Activated CD4-positive, alpha-beta T cell treated with anti-CD3 and anti-CD28 coated beads, Interleukin-10, Interleukin-2, amounts not matched to agents 100 ng/mL and 50 ng/mL, durations not matched to agents 16 hours and 8 hours (primary cell): ENCODE measurements at places on chromosomes 7 and 10.

DNA sequence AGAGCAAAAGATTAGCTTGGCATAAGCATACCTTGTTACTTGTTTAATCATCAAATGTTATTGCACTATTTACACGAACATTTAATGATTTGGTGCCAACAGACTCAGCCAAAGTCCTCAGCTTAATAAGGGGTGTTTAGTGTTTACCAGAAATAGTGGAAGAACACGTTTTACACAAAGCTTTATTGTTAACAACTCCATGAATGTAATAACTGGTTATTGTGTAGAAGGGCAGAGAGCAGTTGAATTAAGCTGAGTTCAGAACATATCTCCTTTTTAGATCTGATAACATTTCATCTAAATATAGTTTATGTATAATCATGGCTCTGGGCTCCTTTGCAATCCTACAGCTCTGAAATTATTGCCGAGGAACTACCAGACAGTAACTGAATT is 99.1 kb downstream of the CABCOCO1 start:
- no peak for DNase-seq

DNA sequence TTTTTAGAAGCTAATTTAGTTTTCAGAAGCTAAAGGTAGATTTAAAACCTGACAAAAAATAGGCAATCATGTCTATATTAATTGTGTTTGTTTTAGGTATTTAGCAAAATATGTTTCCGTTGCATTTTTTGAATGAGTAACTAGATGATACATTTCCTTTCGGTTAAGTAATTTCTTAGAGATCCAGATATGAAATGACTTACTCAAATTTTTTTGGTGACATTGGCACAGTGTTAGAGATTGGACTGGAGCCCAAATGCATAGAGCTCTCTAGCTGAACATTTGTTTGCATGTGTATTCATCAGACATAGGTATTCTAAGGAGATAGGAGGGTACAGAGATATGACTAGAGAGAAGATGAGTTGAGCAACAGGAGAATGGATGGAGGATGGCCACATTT is 1.9 kb downstream of the BUB3 start:
- DNase-seq = no peak

- no peak for DNase-seq
Measured at GRCh38 chr7:92456236-92456635, 9.0 kb downstream of the GATAD1 start.

GRCh38 chr10:102682416-102682815 is 31.8 kb downstream of the ARL3 start:
- DNase-seq = no peak

DNA sequence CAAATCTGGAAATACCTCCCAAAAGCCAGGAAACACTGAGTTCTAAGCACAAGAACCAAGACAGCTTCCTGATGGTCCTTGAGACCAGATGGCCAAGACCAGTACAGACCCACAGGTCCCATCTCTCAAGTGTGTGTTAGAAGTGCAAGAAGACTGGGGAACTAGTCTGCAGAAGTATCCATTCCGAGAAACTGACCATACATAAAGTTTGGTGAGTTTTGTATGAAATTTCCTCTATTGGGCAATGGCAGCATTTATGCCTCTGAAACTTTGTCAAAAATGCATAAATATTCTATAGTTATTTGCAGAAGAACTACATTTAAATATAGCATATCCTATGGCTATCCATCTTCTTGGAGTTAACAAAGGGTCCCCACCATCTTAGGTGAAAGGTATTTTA is 137.5 kb downstream of the LRRN3 start:
- DNase-seq = no peak

- DNase-seq = peak; percentile 69
Measured at GRCh38 chr7:351256-351655, 61.3 kb downstream of the FOXL3 start.

- no peak for DNase-seq
Measured at GRCh38 chr7:133820584-133820983, 306.6 kb upstream of the LRGUK start.

DNA sequence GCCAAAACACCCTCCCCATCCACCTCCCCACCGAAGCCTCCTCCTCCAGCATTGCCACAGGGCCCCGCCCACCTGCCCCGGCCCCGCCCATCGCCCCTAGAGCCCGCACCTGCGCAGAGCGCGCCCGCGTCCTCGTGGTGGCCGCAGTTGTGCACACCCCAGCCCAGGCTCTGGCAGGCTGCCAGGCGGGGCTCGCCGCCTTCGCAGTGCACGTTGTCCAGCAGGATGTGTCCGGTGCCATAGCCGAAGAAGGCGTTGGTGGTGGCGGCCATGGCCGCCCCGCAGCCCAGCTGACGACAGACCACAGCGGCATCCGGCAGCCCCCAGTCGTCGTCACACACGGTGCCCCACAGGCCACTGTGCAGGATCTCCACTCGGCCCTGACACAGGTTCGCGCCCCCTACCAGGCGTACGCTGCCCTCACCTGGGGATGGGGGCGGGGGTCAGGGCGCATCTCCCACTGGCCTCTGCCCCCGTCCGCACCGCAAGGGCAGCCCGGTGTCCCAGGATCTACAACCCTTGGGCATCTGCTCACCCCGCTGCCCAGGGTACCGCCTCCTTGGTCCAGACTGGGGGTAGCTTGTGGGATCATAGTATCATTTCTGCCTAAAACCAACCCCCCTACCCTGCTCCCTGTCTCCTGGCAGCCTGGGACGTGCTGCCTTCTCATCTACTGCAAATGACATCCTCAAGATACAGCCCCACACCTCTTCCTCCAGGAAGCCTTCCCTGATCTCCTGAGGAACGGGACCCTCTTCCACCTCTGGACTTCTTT is 11.9 kb downstream of the SSC4D start:
- DNase-seq = peak; percentile 88

- no peak for DNase-seq
Measured at GRCh38 chr7:45163692-45164052, 6.1 kb downstream of the RAMP3 start.

GRCh38 chr7:80932536-80932935 is 13.7 kb upstream of the SEMA3C start:
- no peak for DNase-seq

DNA sequence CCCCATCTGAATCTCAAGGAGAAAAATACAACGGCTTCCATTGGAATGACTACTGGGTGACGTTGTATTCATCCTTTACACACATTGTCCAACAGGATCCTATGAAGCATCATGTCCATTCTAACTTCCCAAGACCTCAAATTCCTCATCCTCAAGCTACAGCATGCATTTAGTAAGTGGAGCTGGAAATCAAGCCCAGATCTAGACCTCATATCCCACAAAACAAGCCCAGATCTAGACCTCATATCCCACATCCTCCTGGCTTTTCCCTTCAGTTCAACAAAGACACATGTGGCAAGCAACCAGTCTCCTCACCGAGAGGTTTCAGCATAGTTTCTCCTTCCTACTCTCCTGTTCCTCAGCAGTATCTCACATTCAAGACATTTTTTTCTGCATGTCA is 12.2 kb downstream of the IGF2BP3 start:
- no peak for DNase-seq

DNA sequence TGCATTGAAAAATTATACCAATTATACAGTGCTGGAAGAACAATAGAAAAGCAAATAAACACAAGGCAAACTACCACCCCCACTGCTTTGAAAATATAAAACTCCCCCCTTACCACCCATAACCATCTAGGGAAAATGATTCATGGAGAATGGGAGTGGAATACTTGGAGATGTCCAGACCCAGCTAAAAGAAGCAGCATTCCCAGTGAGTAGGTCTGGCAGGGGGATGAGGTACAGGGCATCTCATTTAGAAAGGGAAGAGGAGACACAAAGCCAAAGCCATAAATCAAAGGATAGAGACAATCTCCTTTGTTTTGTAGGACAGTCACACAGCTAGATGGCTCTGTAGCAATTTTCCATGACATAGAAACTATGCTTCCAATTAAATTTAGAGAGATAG is 36.0 kb upstream of the DGKI start:
- DNase-seq = no peak
